ENCODE measurements at places on chromosomes 4 and X.
A peak's percentile ranks its signal among the peaks of the same experiment; 100 is the strongest.

- DNase-seq, result no peak
Observed at GRCh38 chr4:58453956-58454355, 1343.8 kb upstream of the IGFBP7 start.

DNA sequence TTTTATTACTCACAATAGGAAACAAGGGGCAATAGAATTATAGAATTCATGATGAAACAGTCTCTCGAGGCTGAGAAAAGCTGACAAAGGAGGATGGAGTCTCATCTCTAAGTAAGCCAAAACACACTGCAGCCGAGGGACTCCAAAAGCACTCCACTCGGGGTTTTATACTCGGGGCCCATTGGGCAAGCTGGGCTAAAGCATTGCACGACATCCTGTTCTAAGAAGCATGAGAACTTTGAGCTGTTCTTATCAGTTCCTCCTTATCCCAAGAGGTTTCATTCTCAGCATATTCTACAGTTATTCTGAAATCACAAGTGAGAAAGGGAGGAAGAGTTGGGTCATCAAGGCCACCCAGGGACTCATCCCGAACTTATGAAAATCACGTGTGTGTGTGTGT lies 1475.5 kb downstream of the PCDH18 start:
- DNase-seq, result no peak

DNA sequence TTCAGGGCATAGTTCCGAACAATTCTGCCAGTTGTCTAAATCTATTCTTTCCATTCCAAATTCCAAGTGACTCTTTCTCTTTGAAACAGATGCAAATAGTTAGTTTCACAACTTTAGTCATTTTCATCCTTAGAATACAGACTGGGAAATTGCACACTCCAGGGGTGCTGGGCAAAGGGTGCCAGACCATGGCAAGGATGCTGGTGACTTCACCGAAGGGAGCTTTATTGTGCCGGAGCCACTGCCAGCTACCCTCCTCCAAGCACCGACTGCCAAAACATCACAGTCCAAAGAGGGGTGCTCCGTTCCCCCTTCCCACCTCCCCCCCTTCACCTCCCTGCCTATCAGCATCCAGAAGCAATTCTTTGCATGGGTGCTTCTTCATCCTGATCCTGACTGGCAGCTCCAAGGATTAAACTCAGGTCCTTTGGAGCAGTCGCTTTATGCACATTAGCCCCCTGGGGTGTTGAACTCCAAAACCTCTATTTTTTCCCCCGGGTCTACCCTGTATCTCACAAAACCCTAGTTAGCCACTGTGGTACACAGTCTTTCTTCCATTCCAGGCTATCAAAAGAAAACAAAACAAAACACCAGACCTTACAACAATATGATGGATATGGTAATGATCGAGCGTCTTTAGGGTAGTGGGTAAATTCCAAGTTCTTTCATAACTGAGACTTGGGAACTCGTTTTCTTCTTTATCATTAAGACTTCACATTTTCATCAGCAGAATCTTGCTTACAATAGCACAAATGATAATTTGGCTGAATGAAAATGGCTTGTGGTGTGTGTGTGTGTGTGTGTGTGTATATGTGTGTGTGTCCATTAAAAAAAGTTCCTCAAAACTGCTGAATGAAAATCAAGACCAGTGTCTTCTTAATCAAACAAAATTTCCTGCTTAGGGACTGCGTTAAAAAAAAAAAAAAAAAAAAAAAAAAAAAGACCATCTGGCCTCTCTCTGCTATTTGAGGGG lies 28.7 kb downstream of the MID1 start:
- no peak for DNase-seq

GRCh38 chrX:129663171-129663570 lies 8.4 kb upstream of the APLN start:
- DNase-seq, result no peak

GRCh38 chr4:102637391-102637790 lies 123.4 kb downstream of the MANBA start:
- DNase-seq, result no peak

DNA sequence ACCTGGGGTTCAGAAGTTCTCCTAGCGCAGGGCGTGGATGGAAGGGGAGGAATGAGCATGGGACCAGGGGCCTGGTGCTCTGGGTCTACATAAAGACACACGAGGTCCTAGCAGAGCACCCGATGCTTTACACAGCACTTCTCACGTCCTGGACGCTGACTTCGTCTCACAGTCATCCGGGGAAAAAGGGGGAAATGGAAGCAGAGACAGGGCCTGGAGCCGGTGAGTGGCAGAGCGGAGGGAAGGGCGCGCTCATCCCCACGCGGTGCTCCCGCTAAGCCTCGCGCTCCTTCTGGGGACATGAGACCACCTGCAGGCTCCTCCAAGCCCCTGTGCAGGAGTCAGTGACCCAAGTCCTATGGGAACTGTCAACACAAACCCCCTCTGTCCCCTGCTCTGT lies 157.7 kb downstream of the AFAP1 start:
- DNase-seq, result no peak

GRCh38 chr4:110544594-110544993 lies 68.6 kb downstream of the ENPEP start:
- DNase-seq, result no peak

DNA sequence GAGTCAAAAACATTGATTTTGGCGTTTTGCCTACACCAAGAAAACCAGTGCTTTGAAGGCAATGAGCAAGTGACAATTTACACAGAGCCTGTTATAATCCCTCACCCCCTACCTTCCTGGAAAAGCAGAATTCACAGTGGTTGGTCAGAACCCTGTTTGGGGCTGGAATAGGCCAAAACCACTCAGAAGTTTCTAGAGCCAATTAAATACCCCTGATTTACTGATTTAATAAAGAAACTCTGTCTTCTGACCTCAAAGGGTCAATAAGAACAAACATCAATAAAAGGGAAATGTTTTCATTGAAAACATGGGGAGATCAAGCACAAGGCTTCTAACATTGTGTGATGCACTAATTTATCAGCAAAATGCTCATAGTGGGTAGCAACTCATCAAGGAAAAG lies 116.3 kb downstream of the UNC5C start:
- no peak for DNase-seq

DNA sequence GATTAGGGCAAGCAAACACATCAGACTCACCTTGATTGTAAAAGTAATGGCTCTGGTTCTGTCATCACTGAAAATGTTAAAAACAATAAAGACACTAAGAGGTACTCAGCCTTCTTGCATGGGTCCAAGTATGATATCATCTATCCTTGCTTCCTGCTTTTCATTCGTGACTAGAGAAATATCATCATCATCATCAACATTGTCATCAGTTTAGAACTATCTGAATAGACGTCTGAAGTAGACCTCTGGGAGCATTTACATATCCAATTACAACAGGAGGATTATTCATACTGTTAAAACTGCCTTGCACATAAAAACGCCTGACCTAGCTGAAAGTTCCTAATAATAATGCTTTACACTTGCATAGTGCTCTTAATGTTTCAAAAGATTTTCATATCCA lies 9.8 kb upstream of the FRAS1 start:
- DNase-seq, result no peak

- DNase-seq, result peak; percentile 60
Observed at GRCh38 chr4:74444891-74445642, at the start of gene AREG. Gene AREG, plus strand, starts transcription at chr4:74445136. Its CDS starts 210 bp downstream, at chr4:74445346.

DNA sequence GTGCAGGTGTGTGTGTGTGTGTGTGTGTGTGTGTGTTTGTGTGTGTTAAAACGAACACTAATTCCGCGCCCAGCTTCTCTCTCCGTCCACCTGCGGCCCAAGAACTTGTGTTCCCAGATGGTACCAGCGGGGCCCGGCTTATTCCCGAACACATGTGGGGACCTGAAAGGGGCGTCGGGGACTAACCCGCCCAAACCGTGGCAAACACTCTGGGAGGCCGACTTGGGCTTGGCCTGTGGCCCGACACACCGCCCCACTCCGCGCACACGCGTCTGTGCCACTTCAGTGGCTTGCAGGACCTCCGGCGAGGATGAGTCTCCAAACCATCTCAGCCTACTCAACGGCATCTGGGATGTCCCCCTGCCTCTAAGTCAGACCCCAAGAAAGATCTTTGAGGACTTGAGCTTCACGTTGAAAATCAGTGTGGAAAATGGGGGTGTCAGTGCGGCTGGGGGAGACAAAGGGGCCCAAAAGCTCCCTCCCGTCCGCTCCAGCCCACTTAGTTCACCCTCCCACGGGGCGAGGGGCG lies 790 bp upstream of the HHIP start:
- no peak for DNase-seq

GRCh38 chr4:41320278-41320677 lies 63.5 kb downstream of the UCHL1 start:
- no peak for DNase-seq

GRCh38 chr4:56209767-56210166 lies 177.5 kb downstream of the AASDH start:
- no peak for DNase-seq

- peak; percentile 18 for DNase-seq
Observed at GRCh38 chrX:42976746-42977366, 198.9 kb upstream of the PPP1R2C start.

DNA sequence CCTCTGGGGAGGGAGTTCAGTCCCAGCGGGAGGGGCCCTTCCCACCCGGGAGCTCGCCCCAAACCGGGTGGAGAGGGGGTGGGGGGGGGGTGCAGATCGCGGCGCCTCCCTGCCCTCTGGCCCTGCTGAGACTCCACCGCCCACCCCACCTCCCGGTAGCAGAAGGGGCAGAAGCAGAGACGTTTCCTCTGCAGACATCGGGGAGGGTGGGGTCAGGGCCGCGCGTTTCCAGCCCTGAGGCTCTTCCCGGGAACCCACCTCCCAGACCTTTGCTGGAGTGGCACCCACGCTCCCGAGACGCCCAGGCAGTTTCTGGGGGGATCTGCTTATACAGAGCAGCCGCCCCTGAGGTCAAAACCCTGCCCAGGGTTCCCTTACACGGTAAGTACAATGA lies 30.2 kb downstream of the CPLX1 start:
- no peak for DNase-seq

DNA sequence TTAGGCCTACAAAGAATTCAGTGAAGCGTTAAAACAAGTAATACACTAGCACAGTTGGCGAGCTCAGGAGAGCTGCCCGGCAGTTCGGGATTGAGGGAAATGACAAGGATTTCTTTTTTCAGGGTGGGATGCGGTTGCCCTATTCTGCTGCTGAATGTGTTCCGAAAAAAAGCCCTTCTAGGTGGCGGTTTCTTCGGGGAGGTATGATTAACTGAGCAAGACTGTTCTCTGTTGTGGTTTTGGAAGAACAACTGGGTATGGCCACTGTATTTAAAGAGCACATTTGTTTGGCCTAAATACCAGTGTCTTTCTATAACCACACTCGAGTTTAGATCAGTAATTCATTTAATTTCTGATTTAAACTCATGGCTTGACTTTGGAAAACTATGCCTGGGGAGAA lies 459.7 kb upstream of the FAT1 start:
- DNase-seq, result no peak

GRCh38 chr4:121800638-121800960 lies 524 bp upstream of the EXOSC9 start:
- DNase-seq, result no peak

GRCh38 chr4:24754571-24754970 lies 40.8 kb upstream of the SOD3 start:
- no peak for DNase-seq

DNA sequence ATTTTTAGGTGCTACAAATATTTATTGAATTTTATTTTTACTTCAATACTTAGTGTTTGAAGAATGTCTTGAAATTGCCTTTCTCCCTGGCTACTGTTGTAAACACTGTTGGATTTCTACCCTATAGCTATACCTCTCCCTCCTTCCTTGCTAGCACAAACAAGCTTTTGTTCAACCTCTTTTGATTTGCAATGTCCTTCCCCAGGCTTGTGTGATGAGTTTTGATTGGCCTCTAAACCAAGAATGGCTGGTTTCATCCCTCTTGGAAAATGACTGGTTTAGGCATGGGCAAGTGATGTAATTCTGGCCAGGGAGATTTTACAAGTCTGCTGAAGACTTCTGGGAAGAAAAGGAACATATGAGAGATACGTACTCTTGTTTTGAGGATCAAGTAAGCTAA lies 25.3 kb upstream of the SLITRK2 start:
- DNase-seq, result no peak

DNA sequence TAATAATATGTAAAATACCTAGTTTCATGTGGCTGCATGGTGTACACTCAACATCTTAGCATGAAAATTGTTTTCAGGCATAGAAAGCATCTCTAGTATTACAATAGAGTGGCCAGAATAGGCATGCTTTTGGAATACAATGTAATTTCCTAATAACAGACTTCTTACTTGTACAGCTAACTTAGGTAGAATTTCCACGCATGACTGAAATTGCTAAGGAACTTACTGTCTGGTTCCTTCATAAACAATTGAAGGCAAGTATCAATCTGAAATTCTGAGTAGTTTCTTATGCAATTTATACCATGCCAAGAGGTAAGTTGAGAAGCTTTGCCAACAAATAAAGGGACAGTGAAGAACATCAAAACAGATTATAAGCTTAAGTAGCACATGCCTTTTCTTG lies 26.7 kb downstream of the SULT1E1 start:
- DNase-seq, result no peak

DNA sequence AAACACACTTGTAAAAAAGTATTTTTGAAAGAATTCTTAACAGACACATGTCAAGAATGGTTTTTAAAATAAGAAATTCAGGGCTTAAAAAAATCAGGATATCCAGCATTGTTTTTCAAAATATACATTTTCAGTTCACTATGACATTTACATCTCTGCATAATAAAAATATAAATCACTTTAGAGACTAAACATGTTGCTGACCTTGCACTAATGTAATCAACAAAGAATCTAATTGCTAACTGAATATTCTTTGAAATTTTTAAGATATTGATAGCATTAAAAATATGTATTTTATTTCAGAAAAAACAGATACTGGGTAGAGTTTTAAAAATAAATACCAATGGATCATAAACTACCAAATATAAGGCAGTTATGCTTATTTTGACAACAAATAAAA lies 26.4 kb downstream of the RPS6KA6 start:
- no peak for DNase-seq

- DNase-seq, result no peak
Observed at GRCh38 chrX:10847333-10847732, 226.9 kb upstream of the MID1 start.

- DNase-seq, result no peak
Observed at GRCh38 chrX:14871767-14872166, 1.1 kb downstream of the FANCB start.

- DNase-seq, result no peak
Observed at GRCh38 chr4:77454858-77455257, 150.8 kb upstream of the CXCL13 start.

- DNase-seq, result no peak
Observed at GRCh38 chrX:10166731-10167151, 10.0 kb downstream of the CLCN4 start.

DNA sequence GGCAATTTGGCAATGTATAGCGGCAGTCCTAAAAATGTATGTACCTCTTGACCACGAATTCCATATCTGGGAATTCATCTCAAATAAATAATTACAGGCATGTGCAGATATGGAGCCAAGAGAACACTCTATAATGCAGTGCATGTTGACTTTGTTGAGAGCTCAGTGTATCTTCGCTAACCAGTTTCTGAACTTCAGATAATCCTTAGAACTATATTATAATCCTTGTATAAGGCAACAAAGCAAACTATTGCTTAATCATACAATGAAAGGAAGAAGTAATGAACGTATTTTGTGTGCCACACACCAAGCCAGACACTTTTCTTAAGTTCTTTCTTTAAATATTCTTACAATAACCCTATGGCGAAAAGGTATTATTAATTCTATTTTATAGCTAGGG lies 168.5 kb downstream of the SMIM20 start:
- no peak for DNase-seq

All from A549 (cell line).